ENCODE measurements at places on chromosomes 3 and 15.
A peak's percentile ranks its signal among the peaks of the same experiment; 100 is the strongest.

DNA sequence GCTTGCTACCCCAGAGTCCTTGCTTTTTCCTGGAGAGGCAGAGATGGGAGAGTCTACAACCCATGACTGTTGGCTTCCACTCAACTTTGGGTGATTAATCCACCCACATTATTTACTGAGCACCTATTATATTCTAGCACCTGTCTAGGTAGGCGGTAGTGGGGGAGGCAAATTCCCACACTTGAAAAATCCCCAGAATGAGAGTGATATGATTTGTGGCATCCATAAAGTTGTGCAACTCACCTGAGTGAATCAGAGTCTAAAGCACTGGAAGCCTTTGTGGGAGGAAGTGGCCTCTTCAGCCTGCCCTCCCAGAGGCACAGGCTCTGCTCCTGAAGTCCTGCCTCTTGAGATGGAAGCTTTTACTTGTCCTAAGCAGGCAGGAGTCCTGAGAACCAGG is 40.4 kb upstream of the CTNNB1 start:
- DNase-seq: no peak

DNA sequence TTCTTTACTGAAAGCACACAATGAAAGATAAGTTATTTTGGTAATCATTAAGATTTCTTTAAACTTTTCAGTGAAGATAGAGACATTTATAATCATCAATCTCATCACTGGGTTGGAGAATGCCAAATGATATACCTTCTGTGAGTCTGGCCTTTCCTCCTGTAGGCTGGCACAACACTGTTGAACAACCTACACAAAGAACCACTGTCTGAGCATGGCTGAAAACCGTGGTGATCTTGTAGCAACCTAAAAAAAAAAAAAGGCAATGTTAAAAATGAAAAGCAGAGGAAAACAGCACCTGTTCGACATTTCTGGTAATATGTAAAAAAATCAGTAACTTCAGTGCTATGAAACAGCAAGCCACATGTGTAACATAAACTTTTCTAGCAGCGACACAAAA is 1.8 kb downstream of the RPS27L start:
- no peak for DNase-seq

DNA sequence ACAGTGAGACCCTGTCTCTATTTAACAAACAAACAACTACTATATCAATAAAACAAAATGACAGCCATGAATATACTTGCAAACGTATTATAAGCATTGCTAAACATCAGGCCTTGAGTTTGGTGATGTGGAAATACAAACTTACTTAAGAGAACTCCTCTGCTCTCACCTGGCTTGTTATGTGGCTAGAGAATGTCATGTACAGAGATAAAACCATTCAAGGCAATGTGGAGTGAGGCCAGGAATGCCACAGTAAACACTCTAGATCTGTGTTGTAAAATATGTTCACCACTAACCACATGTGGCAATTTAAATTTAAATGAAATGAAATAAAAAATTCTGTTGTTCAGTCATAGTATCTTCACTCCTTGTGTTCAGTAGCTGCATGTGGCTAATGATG is 22.7 kb upstream of the RARB start:
- no peak for DNase-seq

DNA sequence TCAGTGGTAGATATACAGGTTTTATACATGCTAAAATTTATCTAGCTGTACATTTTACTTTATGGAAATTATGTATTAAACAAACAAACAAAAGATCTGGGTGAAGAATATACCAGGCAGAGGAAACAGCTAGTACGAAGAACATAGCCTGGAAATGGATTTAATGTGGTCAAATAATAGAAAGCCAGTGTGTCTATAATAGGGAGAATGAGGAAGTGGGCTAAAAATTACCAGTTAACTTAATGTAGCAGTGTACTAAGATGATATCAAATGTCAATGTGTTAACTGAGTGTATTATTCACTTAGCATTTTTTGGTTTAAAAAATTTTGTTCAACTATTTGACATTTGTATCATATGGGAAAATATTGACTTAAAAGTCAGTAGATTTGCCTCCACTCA is 22.8 kb upstream of the SLC15A2 start:
- DNase-seq: no peak

DNA sequence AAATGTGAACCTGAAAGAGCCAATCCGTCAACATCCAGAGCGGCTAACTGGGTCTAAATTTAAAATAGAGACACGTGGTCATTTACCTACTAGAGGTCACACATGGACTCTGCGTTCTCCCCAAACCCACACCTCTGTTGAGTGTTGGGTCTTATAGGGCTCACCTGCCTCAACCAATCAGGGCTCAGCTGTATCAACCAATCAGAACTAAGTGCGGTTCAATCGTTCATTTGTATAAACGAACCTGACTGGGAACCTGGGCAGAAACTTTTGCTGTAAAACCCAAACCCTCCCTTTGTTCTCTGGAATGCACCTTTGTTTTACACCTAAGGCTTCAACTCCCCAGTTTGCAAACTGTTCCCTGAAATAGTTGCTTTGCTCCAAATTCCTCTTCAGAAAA is 8.9 kb downstream of the DNAAF4 start:
- DNase-seq: no peak

DNA sequence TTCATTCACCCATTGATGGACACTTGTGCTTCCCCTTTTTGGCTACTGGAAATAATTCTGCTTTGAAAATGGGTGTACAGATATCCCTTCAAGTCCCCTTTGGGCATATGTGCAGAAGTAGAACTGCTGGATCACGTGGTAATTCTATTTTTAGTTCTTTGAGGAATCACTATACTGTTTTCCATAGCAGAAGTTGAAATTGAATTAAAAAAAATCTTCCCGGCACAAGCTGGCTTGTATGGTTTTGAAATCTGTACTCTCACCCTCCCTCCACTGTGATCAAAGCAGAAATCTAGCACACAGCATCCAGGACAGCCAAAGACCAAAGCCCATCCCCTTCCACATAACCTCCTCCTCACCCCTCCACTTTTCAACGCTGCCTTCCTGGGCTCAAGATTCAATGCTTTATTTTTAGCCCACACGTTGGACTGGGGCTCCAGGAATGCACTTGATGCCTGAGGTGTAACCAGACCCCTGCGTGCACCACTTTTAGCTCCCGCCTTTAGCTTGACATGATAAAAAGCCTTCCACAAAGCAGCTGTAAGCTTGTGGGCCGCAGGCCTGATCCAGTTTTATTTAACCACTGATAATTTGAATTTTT is 29.9 kb downstream of the TMEM40 start:
- peak; percentile 80 for DNase-seq

GRCh38 chr15:27844018-27844666 is 255.0 kb downstream of the OCA2 start:
- DNase-seq: no peak

- DNase-seq: no peak
Measured at GRCh38 chr3:148246291-148246923, 451.3 kb upstream of the AGTR1 start.

DNA sequence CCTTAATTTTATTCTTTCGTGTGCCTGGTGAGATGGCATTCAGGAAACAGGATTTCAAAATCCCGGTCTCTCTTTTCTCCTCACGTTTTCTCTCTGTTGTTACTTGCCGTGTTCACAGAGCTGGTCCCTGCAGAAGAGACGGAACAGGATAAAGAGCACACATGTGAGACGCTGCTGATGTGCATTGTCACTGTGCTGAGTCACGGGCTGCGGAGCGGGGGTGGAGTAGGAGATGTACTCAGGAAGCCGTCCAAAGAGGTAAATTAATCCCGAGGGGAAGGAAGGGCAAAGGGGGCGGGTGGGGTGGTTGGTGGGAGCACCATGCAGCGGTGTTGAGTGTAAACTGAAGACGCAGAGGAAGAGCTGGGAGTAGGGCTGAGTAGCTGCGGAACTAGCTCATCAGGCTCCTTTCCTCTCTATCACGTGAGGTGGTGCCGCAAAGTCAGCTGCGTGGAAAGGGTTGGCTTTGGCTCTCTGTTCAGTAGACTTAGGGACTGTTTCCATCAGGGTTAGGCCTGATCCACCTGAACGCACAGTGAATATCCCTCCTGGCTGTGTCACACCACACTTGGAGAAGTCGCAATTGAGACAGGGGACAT is 164.8 kb upstream of the BHLHE40 start:
- no peak for DNase-seq

DNA sequence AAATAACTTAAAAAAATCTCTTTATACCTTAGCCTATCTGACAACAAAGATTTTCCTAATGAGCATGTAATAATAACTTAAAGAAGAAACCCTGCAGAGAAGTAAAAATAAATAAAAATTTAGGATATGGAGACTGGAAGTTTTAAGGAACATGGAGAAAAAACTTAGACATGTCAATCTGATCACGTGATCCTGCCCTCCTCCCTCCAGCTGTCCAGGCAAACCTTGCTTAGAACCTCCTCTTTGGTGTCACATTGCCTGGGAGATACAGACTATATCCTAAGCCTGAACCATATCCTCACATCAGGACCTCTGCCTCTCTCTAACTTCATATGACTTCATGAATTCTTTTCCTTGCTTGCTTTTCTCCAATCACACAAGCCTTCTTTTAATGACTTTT is 275.5 kb downstream of the CNTN3 start:
- DNase-seq: no peak

GRCh38 chr3:49492969-49493368 is 22.9 kb downstream of the DAG1 start:
- no peak for DNase-seq

GRCh38 chr3:31341130-31341529 is 191.6 kb upstream of the STT3B start:
- DNase-seq: no peak

DNA sequence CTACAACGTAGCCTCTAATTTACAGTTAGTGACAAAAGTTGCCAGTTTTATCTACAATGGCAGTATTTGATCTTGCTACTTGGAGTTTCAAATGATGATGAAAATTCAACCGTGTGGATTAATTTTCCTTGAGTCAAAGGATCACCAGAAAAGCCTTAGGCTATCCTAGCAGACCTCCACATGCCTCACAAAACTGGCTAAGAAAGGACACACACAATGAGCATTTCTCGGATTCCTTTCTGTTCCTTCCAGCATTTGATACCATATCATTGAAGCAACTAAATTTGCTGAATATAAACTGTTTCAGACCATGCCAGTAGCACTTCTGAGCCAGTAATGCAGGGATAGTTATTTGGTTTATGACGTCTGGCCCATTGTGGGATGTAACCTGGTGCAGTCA is 587.4 kb upstream of the MDFIC2 start:
- no peak for DNase-seq

DNA sequence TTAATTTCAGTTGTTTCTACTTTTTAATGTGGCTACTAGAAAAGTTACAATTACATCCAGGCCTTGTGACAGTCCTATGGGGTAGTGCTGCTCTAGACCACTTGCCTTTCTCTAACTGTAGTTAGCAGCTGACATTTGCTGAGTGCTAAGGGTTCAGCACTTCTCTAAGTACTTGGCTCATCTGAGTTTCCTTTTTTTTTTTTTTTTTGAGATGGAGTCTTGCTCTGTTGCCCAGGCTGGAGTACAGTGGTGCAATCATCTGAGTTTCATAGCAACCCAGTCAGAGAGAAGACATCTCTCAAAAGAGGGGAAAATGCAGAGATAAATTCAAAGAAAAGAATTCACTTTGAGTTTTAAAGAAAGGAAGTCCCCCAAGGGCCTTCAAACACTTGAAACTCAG is 130.8 kb downstream of the MYLK start:
- DNase-seq: no peak

DNA sequence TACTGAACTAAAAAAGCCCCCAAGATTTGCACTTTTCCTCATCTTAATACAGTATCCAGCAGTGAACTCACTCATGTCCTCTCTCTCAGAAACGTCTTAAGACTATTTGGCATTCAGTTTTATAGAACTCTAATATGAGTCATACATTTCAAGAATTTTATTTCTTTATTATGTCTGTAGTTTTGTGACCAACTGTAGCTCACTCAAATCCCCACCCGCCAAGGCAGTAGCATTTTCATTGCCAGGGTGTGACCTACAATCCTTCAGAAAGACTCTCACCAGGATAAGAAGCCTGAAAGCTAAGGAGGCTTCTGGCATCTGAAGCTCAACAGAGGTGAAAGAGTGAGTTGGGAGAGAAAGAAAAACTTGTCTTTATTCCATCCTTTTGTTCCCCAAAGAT is 537.1 kb downstream of the RSL24D1 start:
- DNase-seq: no peak

DNA sequence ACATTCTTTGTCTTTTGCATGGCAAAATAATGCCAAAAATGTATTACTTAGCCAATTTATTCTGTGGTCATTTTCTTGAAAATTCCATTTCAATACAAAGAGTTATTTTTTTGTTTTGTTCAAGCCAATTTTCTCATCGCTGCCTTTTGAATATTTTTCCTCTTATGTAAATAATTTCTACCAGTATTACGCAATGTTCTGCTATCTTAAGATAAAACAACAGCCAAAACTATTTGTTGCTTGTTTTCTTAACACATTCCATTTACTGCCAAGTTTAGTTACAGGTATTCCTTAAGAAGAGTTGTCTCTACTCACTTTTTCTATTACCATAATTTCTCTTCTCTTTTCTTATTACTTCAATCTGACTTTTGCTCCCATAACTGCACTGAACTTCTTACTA is 163.1 kb downstream of the ROBO1 start:
- DNase-seq: no peak

- no peak for DNase-seq
Measured at GRCh38 chr3:189239616-189240015, 67.8 kb downstream of the TPRG1 start.

DNA sequence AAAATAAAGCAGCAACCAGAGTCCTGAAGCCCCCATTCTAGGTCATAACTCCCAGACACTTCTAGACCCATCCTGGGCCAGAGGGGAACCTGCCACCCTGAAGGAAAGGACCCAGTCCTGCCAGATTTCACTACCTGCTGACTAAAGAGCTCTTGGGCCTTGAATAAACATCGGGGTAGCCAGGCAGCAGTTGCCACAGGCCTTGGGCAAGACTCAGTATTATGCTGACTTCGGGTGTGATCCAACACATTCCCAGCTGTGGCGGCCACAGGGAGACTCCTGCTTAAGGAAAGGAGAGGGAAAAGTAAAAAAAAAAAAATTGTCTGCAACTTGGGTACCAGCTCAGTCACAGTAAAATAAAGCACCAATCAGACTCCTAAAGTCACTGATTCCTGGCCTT is 23.8 kb downstream of the NEDD4 start:
- DNase-seq: no peak

DNA sequence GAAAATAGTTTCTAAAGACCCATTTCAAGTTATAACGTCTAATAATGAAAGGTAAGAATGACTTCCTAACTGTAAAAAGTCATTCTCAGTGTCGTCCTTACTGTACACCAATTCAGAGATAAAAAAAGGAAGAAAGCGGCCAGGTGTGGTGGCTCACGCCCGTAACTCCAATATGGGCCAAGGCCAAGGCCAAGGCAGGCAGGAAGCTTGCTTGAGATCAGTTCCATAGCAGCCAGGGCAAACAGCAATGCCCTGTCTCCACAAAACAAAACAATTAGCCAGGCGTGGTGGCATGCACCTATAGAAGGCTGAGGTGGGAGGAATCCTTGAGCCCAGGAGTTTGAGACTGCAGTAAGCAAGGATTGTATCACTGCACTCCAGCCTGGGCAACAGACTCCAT is 31.9 kb downstream of the UBXN7 start:
- DNase-seq: no peak
